Mesenchymal stem cell (in vitro differentiated cells and primary cell): ENCODE measurements at places on chromosomes 1 and 21.

GRCh38 chr1:201917362-201918033 is 28.8 kb downstream of the SHISA4 start:
- peak; percentile 94 for DNase-seq

- DNase-seq: no peak
Observed at GRCh38 chr21:44648557-44649311, 2.5 kb downstream of the KRTAP10-11 start.

GRCh38 chr1:212518188-212519054 is 85.7 kb downstream of the NENF start:
- DNase-seq: peak; percentile 71

- DNase-seq: no peak
Observed at GRCh38 chr1:239308701-239309333, 77.6 kb upstream of the CHRM3 start.

- DNase-seq: peak; percentile 67
Observed at GRCh38 chr1:26677306-26678115, 18.3 kb upstream of the ARID1A start.

DNA sequence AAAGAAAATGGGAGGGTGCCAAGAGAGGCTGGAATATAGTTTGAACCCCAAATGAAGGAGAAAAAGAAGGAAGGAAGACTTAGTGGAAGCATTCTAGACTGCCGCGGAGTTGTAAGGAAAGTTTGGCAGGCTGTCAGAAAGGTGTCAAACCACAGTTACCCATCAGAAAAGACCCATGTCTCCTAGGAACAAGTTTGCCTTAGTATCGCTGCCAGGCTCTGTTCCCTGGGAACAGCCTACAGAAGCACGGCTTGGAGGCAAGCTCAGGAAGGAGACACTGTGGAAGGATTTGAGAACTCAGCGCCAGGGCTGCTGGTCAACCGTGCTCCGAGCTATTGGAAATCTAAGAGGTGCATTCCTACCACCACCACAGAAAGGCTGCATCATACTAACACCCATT is 197.4 kb downstream of the RRAGC start:
- no peak for DNase-seq

- DNase-seq: peak; percentile 95
Observed at GRCh38 chr1:53108646-53109580, 33.5 kb downstream of the SLC1A7 start.

- DNase-seq: no peak
Observed at GRCh38 chr1:41673806-41674205, 189.3 kb upstream of the EDN2 start.

DNA sequence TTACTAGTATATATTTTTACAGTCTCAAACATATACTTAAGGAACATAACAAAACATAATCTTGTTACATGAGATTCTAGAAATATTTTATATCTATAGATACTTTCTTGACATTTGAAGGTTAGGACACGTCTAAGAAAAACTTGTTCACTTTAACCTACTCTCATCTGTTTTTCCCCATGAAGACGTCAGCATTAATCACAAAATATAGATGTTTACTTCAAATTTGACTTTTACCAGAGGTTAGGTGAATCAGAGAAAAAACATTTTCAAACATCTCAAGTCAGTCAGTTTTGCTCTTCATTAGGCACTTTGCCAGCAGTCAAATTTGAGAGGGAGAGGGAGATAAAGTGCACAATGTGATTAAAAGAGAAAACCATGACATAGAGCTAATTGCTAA is 47.7 kb downstream of the BRINP3 start:
- DNase-seq: no peak

DNA sequence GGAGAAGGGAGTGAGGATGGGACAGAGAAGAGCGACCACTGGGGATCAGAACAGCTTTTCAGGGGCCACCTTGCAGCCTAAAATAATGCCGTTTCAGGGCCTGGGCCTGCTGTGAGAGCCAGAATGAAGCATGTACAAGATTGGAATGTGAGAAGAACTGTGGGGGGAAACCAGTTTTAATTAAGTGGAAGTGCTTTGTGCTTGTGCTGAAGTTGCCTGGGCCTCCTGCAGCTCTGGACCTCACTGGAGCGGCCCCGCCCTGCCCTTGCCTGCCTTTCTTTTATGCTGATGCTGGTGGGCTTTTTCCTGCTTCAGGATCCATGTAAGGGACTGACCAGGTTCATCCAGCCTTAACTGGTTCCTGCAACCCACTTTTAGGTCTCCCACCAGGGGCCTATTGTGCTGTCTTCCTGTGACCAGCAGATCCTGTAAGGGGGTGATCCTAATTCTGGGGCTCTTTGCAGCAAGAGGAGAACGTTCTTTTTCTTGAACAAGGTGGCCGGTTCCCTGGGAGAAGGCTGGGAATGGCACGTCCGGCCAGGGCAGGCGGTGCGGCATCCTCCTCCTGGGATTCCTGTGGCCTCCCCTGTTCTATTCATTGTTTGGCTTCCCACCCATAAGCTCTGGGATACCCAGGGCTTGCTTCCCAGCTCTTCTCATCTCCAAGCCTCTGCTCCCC is 3.2 kb downstream of the C1orf226 start:
- DNase-seq: no peak

- DNase-seq: peak; percentile 44
Observed at GRCh38 chr21:33684923-33685560, 42.7 kb downstream of the ITSN1 start.

DNA sequence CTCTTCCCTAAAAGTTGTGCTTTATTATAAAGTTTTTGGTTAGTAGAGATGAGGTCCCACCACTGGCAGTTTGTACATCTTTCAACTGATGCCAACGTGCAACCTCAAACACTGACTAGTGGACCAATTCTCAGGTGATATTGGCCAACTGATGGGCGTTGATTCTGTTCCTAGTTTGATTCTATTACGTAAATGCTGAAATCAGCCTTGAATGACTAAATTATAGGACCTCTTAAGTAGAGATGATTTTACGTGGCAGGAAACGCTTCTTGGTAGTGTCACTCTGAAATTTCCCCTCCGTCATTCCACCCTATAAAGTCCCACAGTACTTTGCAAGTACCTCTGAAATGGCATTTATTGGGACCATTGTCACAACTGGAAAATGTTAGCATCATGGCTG is 8.8 kb upstream of the FNDC7 start:
- no peak for DNase-seq
